Ascending aorta (tissue), 2 donors: ENCODE measurements at places on chromosomes 6 and 20.
A peak's percentile ranks its signal among the peaks of the same experiment; 100 is the strongest.

DNA sequence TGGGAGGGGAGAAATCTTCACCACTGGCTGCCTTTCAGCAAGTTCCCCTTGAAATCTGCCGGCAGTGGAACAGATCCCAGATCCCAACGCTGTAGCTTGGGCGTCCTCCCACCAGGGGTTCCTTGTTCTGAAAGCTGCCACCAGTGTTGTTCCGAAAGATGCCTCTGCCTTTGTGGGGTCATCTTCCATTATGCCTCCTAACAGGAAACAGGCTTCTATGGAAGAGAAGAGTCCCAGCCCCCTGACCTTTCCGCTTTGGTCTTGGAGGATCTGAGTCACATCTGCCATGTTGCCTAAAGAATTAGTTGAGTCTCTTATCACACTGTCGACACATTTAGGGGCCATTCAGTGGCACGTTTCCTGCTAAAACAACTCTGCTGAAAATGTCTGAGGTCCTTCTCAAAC lies 57.5 kb upstream of the NFATC2 start:
- no peak for DNase-seq

GRCh38 chr20:56433221-56433879 lies 21.3 kb downstream of the CASS4 start:
- no peak for DNase-seq

GRCh38 chr6:71197267-71197666 lies 91.3 kb upstream of the OGFRL1 start:
- DNase-seq = no peak

DNA sequence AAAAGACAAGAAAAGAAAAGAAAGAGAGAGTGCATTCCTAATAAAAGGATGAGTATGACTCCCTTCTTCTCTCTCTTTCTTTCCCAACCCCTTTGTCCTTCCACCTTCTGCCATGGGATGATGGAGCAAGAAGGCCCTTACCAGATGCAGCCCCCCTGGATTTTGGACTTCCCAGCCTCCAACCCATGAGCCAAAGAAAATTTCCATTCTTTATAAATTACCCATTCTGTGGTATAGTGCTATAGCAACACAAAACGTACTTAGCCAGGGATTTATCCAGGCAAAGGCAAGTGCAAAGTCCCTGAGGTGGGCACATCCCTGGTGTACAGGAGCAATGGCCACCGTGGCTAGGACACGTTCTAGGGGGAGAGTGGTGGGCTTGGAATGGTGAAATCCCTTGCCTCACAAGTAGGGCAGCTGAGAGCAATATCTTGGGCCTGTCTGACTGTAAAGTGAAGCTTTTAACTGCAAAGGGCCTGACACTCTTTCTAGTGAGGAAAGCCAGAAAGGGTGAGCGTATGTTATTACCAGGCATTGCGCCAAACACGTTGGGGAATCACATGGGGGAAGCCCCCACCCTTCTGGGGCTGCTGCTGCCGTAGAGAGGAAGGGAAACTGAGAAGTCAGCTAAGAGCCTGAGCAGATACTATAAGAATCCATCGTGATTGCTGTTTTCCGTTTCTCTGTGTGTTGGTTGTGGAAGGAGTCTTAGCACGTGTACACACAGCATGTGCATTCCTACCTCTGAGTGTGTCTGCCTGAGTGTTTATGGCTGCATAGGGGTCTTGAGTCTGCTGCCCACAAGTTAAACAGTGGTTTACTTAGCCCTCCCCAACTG lies 50.7 kb upstream of the SIRPA start:
- DNase-seq = peak; percentile 74

DNA sequence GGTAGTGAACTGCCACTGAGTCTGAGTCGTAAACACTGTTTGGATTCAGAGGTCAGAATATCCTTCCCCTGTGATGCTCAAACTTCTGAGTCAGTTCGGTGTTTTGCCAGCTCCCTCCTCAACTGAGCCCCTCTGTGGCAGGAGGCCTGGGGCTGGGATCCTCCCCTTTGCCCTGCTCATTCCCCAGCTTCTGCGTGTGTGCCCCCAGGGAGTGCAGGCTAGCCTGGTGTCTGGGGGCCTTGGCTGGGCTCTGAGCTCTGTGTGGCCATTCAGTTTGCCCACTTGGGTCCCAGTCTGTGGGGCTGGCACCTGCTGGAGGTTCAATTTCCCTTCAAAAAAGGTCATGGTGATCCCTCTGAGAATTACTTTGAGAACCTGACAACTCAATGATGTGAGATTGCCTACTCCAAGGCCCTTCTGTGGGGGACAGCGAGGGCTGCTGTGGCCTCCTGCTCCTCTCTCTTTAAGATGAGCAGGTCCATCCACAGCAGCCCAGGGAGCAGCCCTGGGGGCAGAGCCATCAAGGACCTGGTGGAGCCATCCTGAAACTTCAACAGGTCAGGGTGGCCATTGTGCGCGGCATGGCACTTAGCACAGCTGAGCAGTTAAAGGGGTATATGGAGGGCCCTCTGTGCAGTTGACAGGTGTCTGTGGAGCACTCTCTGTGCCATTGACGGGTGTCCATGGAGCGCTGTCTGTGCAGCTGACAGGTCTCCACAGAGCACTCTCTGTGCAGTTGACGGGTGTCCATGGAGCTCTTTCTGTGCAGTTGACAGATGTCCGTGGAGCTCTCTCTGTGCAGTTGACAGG lies 147.2 kb downstream of the SYCP2 start:
- no peak for DNase-seq

DNA sequence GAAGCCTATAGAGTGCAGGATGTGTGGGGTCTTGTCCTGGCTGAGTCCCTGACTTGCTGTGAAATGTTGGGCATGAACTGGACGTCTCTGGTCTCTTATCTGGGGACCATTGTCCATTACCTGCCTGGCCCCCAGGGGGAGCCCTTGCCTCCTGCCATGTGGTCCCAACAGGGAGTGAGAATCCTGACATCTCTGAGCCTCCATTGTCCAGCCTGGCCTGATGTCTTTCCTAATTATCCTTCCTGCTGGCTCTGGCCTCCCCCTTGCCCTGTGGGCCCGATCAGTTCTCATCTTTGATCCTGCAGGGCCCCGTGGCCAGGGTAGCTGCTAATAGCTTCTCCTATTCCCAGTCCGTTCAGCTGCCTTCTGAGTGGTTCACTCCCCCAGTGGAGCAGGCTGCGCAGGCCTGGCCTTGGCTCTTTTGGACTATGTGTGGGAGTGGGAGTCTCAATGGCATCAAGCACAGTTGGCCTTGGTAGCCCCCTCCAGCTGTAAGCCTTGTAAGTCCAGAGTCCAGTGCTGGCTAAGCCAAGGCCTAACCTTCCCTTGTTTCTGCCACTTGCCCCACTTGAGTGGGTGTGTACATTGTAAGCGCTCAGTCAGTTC lies 77.9 kb upstream of the RALY start:
- DNase-seq = no peak

DNA sequence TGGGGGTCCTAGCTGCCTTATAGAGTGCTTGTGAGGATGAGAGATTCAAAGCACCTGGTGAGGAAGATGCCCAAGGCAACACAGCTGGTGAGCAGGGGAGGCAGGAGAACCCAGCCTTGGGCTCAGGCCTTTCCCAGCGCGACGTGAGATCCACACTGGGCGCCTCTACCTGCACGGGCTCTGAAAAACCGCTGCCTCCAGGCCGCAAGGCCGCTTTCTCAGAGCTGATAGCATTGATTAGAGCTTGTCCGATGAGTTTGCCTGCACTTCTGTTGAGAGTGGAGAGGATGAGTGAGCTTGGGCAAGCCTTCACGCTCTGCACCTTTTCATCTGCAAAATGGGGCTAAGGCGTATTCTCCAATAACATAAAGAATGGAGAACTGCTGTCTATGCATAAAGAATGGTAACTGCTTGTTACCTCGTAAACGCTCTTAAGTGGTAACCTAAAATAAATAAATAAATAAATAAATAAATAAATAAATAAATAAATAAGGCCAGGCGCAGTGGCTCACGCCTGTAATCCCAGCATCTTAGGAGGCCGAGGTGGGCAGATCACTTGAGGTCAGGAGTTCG lies 916 bp downstream of the PABPC1L start:
- no peak for DNase-seq

DNA sequence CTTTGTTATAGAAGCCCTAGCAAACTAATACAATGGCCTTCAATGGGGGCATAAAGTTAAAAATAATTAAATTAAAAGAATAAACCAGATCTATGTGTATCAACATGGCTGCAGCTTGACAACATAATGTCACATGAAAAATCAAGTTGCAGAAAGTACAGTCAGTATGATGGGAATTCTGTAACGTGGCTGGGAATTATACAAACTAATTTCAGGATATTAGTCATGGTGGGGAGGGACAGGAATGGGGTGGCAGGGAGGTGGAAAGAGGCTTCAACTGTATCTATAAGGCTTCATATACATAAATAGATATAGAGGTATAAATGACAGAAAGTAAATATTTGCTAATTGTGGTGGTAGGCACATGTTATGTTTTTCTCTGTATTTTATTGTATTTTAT lies 107.1 kb downstream of the UNC5CL start:
- DNase-seq = no peak

DNA sequence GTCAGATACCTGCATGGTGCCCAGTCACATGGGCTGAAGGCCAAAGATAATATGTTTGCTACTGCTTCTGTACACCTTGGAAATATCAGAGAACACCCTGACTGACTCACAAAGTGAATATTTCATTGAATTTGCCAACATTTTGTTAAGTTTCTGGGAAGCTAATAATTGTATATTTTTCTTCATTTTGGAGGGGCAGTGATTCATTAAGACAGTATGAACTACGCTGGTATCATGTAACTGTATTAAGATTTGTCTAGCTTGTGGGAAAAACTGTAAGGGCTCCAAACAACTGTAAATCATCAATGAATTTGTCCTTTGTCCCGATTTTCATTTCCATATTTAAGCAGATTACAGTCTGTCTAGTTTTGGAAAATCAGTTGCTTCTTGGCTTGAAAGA lies 102.3 kb upstream of the CCN2 start:
- no peak for DNase-seq

DNA sequence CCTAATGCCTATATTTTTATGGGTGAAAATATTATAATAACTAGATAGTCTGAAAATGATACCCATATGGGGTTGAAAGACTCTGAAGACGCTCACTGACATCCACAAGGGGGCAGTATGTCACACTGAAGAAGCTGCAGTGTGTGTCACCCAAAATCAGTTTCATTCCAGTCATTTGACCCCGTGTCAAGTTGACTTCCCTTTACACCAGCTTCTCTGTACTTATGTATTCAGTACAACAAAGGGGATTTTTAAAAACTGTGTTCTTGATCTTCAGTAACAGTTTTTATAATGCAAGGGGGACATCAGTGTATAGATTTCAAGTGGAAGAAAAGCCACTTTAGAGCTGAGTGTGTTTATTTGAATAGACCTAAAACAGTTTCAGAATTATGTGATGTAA lies 19.3 kb downstream of the FAXC start:
- no peak for DNase-seq

GRCh38 chr20:32575227-32575581 lies 9.9 kb downstream of the NOL4L start:
- no peak for DNase-seq

- DNase-seq = no peak
These were observed 425.3 kb downstream of the EPM2A start for GRCh38 chr6:145309842-145310535.

DNA sequence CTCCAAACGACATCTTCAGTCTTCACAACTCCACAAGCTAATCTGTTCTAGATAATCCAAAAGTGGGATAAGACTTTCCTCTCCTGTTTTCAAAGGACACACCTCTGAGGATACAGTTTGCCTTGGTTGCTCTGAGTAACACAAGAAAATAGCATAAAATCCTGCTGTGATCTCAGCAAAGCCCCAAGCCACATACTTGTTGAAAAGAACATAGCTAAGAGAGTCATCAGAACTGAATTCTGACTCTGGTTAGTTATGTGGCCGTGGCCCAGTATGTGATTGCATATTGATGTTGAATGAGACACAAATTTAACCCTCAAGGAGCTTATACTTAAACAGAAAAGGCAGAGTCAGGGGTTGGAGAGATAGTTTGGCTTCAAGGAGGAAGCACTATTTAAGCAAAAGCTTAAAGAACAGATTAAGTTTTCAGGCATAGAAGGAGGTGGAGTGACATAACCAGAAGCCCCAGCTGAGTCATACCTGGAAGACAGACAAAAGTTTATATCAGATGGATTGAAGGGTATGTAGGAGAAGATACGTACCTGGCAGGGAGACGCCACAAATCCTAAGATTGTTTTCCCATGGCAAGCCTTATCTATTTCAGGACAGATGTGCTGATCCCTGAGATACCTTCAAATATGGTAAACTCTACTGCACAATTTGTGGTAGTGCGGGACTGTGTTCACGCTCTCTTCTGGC lies 41.2 kb downstream of the OPN5 start:
- no peak for DNase-seq

GRCh38 chr6:41976794-41977484 lies 35.3 kb upstream of the CCND3 start:
- no peak for DNase-seq

- no peak for DNase-seq
These were observed 260.0 kb downstream of the ERMARD start for GRCh38 chr6:170011204-170012036.

DNA sequence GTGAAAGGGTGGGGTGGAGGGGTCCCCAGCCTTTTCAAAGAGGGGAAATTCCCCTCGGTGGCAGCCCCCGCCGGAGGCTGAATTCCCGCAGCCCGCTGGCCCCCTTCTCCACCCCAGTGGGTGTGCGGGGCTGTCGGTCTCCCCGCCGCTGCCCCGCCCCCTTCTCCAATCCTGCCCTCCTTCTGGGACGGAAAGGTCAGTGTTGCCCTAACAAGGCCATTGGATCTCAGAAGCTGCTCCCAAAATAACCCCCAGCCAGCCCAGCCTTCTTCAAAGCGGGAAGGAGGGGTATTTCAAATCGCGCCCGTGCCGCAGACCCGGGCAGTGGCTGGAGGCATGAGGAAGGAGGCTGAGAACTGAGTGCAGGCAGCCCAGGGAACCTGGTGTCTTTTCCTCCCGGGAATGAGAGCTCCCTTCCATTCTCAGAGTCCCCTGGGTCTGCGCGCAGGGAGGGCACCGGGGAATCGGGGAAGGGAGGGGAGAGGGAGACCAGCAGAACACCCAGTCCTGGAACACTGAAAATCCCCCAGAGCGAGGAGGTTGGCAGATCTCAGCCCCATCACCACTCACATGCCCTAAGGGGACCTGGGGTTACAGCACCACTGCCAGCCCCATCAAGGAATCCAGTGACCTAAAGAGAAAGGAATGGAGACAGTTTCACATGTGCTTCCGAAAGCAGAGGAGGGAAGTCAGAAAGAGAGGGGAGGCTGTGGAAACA lies at the start of gene JPH2:
TSS of gene JPH2 (minus strand) at position 135 of the 718 bp plus-strand sequence. CDS start 483 bp downstream, outside the sequence.
- DNase-seq = peak; percentile 60

DNA sequence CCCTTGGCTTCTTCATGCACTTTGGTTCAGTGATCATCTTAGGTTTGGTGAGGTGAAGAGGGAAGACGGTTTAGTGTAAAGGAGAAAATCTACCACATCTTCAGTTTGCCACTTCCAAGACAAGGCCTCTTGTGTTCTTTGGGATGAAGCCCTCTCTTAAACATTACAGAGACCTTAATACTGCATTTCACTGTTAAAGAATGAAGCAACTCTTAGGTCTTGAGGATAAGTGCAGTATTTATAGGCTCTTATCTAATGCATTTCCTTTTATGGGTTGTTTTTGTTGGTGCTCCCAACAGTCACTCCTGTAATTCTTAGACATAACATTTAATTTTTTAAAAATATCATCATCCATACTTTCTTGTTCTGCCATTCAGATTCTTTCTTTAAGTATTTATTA lies 139.9 kb upstream of the LAMP5 start:
- no peak for DNase-seq
